ENCODE measurements at places on chromosomes 5 and 9. TPM values are rescaled to one million over a fixed set of nuclear protein-coding genes. Genes with fewer than 3 reads are reported as not detected.

PHF2 gene
- total RNA-seq: 17.2 TPM

IRGM gene
- 0.08 TPM for total RNA-seq

PHF24 gene
- 0.10 TPM for total RNA-seq

FEM1C gene
- total RNA-seq: 7.0 TPM
